ENCODE measurements at places on chromosomes 1 and 21. TPM values are rescaled to one million over a fixed set of nuclear protein-coding genes. Genes with fewer than 3 reads are reported as not detected.
A peak's percentile ranks its signal among the peaks of the same experiment; 100 is the strongest.

GRCh38 chr1:9843576-9843945, 19.8 kb upstream of the CLSTN1 start:
- DNase-seq: peak; percentile 50

DNA sequence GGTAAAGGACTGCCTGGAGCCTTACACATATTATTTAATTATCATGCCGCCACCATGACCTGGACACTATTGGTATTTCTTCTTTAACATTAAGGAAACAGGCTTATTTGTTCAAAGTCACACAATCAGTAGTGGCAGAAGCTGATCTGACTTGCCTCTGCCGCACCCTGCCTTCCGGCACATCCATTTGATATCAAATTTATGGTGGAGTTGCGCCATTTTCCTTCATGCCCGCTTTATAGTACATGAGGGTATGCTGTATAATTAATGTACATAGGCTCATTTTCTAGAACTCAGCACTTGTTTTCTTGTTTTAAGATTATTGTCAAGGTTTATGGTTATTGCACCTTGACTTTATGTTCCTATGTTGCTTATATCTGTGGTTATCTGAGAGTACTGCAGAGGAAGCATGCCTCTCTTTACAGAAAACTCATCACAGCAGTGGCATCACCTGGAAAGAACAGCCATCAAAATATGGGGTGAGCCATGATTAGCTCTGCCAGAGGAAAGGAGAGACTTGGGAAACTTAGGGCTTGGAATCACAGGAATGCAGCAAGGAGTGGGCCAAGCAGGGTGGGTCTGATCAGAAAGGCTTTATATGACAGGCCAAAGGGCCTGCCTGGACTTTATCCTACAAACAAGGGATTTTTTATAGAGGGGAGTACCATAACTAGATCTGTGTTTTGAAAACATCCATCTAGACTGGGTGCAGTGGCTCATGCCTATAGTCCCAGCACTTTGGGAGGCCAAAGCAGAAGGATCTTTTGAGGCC, 72.2 kb upstream of the GJB5 start:
- peak; percentile 74 for DNase-seq

DNA sequence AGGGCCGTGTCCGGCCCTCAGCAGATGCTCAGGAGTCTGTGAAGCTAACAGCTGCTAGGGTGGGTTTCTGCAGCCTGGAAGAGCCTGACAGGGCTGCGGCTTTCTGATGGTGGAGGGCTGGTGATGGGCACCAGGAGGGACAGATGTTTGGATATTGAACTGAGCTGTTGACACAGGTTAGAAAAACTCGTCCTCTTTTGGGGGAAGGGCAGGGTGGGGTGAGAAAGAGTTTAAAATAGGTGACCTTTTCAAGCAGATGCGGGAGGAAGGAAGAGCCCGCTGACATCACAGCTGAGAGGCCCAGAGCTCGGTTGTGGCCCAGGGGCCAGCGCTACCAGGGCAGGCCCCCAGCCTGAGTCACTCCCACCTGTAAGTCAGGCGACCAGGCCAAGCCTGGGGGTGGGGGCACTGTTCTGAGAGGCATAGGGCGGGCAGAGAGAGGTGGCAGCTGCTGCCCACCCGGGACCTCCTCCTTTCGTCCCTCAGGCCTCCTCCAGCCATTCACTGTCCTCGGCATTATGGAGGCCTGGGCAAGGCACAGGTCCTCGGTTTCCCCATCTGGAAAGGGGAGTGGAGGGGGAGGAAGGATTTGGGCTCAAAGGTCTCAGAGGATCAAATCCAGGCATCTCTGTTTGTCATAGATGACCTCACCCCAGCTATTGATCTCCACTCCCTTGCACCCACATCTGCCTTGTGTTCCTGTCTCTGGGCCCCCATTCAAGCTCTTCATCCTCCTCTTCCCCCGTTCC, 32.3 kb upstream of the ID3 start:
- no peak for DNase-seq

GRCh38 chr1:200409203-200409760, 554 bp downstream of the ZNF281 start:
- DNase-seq: no peak

Gene S100A5
- 4.0 TPM for total RNA-seq

Gene S100A7
- total RNA-seq: not detected

Gene ARHGAP30
- total RNA-seq: 0.58 TPM

Data from HT-29 (cell line).